CD4-positive, alpha-beta T cell treated with Interleukin-17A for 4 hours (primary cell): ENCODE measurements at places on chromosomes 11 and 22.

GRCh38 chr11:65499713-65500386, 1.0 kb downstream of the MALAT1 start:
- no peak for DNase-seq

DNA sequence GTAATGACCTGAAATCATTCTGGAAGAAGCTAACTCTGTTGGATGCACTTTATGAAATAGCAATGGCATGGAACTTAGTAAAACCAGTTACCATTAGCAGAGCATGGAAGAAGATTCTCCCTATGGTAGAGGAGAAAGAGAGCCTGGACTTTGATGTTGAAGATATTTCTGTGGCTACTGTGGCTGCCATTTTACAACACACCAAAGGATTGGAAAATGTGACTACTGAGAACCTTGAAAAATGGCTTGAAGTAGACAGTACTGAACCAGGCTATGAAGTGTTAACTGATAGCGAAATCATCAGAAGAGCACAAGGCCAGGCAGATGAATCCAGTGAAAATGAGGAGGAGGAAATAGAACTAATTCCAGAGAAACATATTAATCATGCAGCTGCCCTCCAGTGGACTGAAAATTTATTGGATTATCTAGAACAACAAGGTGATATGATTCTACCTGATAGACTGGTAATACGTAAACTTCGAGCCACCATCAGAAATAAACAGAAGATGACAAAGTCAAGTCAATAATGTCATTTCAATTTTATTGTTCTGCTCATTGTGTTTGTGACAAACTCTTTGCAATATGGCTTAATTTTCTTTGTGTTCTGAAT, 2.0 kb downstream of the JRKL start:
- no peak for DNase-seq

- no peak for DNase-seq
These were observed 96.1 kb upstream of the THY1 start for GRCh38 chr11:119518746-119519730.

DNA sequence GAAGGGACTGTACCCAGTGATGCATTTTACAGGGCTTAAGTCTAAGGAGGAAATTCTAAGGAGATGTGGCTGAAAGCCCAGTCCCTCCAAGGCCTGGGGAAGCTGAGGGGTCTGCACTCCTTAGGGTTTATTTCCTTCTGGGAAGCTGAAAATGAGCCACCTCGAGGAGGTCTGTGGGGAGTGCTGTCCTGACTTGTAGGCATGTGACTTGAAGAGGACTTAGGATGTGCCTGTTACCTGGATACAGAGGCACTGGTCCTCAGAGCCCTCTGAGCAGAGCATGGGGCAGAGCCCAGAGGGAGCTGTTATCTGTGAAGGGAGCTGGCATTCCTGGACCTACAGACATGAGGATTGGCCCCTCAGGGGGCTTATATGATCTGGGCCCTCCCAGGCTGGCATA, 77.1 kb downstream of the TP53I11 start:
- DNase-seq: no peak

GRCh38 chr11:62182147-62182891, 7.7 kb upstream of the SCGB1D1 start:
- DNase-seq: no peak

GRCh38 chr11:97890466-97890865, 1130.3 kb upstream of the CNTN5 start:
- DNase-seq: no peak

DNA sequence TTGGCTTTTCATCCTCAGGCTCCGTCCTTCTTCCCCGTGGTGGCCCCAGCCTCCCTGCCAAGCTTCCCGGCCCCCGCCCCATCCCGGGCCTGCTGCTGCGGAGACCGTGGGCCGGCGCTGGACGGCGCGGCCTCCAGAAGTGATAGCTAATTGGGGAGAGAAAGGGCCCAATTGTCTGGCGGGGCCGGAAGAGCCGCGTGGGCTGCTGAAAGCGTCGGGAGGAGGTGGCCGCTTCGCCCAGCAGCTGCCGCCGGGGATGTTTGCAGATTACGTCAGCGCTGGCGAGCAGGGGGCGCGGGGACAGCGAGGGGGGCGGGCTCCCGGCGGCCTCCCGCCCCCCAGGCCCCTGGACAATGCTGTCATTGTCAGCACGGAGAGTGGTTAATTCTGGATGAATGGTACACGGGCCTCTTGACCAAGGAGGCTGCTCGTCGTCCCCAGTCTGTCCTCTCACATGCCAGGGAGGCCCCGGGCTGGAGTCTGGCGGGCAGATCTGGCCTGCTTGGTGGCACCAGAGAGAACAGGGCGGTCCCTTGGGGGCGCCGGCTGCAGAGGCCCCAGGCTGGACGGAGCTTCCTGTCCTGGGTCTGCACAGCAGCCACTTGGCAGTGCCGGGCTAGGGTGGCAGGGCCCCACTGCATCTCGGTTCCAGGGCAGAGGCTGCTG, 1.6 kb downstream of the SMIM38 start:
- DNase-seq: no peak

DNA sequence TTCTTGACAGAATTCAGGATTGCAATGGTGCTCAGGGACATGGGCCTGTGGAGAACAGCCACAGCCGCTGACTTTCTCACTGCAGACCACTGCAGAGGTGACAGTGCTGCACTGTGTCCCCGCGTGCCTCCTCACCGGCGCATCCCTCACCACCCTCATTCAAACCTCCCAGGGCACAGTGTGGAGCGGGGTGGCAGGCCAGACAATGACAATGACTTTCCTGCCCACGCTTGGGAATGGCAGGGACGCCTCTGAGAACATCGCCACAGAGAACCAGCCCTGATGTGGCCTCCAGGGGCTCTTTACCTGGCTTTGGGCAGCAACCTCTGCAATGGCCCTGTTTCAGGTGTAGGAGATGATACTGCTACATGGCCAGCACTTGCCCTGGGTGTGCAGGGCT, 65.7 kb downstream of the NCAPD3 start:
- DNase-seq: no peak

DNA sequence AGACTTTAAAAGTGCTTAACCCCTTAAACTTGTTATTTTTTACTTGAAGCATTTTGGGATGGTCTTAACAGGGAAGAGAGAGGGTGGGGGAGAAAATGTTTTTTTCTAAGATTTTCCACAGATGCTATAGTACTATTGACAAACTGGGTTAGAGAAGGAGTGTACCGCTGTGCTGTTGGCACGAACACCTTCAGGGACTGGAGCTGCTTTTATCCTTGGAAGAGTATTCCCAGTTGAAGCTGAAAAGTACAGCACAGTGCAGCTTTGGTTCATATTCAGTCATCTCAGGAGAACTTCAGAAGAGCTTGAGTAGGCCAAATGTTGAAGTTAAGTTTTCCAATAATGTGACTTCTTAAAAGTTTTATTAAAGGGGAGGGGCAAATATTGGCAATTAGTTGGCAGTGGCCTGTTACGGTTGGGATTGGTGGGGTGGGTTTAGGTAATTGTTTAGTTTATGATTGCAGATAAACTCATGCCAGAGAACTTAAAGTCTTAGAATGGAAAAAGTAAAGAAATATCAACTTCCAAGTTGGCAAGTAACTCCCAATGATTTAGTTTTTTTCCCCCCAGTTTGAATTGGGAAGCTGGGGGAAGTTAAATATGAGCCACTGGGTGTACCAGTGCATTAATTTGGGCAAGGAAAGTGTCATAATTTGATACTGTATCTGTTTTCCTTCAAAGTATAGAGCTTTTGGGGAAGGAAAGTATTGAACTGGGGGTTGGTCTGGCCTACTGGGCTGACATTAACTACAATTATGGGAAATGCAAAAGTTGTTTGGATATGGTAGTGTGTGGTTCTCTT, 2.8 kb downstream of the MALAT1 start:
- DNase-seq: no peak

GRCh38 chr11:84965484-84965883, 661.7 kb downstream of the DLG2 start:
- no peak for DNase-seq
